Mesothelial cell of epicardium (in vitro differentiated cells): ENCODE measurements at places on chromosomes 12 and 14.
A peak's percentile ranks its signal among the peaks of the same experiment; 100 is the strongest.

- DNase-seq = peak; percentile 47
- H3K36me3 ChIP-seq = no peaks in the 10 kb centered on the region
- peaks cover 35% of the 10 kb centered on the region for H3K4me1 ChIP-seq
- H3K27me3 ChIP-seq = peaks cover 11% of the 10 kb centered on the region
- H3K27ac ChIP-seq = peak overlapping the region; percentile 85
Measured at GRCh38 chr14:76720382-76720813, 40.9 kb upstream of the VASH1 start.

DNA sequence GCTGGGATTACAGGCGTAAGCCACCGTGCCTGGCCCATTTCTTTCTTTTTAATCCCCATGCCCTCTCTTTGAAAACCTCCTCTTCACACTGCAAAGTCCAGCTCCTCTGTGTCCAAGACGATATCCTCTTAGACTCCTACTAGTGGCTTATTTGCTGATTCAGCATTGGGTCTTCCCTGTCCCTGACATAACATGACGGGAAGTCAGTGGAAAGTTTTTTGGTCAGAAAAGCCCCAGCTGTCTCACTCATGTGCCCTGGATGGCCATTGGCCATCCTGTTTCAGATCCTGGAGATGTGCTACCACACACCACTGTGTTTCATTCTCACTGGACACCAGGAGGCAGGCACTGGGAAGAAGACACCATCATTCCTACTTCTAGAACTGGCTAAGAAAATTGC is 102.6 kb upstream of the MED13L start:
- H3K27me3 ChIP-seq = peaks cover 49% of the 10 kb centered on the region
- H3K4me1 ChIP-seq = peaks cover 46% of the 10 kb centered on the region
- DNase-seq = no peak
- no peaks in the 10 kb centered on the region for H3K36me3 ChIP-seq
- no peak overlapping the region for H3K4me3 ChIP-seq

DNA sequence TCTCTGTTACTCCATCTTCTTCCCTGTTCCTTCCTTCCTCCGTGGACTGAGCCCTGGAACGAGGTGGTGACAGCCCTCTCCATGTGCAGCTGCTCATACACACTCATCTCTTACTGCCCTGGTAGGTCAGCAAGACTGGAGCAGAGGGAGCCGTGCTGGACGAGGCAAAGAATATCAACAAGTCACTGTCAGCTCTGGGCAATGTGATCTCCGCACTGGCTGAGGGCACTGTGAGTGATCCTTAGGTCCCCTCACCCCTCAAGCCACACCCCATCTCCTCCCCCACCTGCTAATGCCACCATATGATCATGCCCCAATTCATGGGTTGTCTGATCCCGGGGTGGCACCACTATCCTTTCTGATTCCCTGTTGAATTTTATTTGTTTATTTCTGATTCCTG is 19.0 kb downstream of the KIF5A start:
- H3K4me1 ChIP-seq = no peaks in the 10 kb centered on the region
- no peaks in the 10 kb centered on the region for H3K36me3 ChIP-seq
- no peak overlapping the region for H3K4me3 ChIP-seq
- H3K27me3 ChIP-seq = peaks cover 39% of the 10 kb centered on the region
- DNase-seq = no peak

GRCh38 chr12:50240096-50240791 is 43.1 kb downstream of the LIMA1 start:
- peaks cover 6% of the 10 kb centered on the region for H3K36me3 ChIP-seq
- no peak for DNase-seq
- H3K4me1 ChIP-seq = peaks cover 37% of the 10 kb centered on the region
- peak overlapping the region; percentile 76 for H3K27ac ChIP-seq

- H3K36me3 ChIP-seq = no peaks in the 10 kb centered on the region
- H3K27me3 ChIP-seq = no peaks in the 10 kb centered on the region
- no peaks in the 10 kb centered on the region for H3K4me1 ChIP-seq
- no peak overlapping the region for H3K27ac ChIP-seq
Measured at GRCh38 chr14:27096091-27096490, 498.3 kb upstream of the NOVA1 start.

- H3K27ac ChIP-seq = no peak overlapping the region
- no peak overlapping the region for H3K4me3 ChIP-seq
- H3K27me3 ChIP-seq = peaks cover 7% of the 10 kb centered on the region
- no peaks in the 10 kb centered on the region for H3K36me3 ChIP-seq
- DNase-seq = no peak
Measured at GRCh38 chr12:71469258-71469750, 29.7 kb downstream of the LGR5 start.

DNA sequence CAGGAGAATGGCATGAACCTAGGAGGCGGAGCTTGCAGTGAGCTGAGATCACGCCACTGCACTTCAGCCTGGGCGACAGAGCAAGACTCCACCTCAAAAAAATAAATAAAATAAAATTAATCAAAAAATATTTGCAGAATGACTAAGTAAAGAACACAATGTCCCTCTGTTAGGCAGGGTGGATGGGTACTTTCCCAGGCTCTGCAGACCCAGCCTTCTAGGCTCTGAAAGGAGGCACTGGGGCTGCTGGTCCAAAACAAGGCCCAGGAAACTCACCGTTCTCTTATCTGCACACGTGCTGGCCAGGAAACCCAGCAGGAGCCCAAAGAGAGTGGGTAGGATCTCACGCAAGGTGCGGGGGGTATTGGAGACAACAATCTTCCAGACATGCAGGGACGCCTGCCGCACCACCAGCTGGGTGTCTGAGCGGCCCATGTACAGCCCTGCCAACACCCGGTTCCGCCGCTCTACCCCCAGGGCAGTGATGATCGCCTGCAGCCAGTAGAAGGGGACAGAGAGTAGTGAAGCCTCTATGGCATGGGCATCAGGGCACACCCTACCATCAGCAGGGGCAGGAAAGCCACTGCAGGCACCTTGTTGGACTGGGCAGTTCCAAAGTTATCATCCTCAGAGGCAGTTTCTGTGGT is 25.8 kb upstream of the RAB35 start:
- peaks cover 43% of the 10 kb centered on the region for H3K36me3 ChIP-seq
- DNase-seq = no peak
- H3K27ac ChIP-seq = no peak overlapping the region
- no peaks in the 10 kb centered on the region for H3K27me3 ChIP-seq

GRCh38 chr12:113802000-113802749 is 163.9 kb downstream of the RBM19 start:
- H3K27me3 ChIP-seq = no peaks in the 10 kb centered on the region
- H3K27ac ChIP-seq = no peak overlapping the region
- peaks cover 5% of the 10 kb centered on the region for H3K36me3 ChIP-seq
- no peak for DNase-seq

GRCh38 chr14:69660344-69661193 is 49.2 kb downstream of the SUSD6 start:
- H3K27me3 ChIP-seq = no peaks in the 10 kb centered on the region
- H3K4me1 ChIP-seq = peaks cover 62% of the 10 kb centered on the region
- H3K27ac ChIP-seq = peak overlapping the region; percentile 6
- peaks cover 12% of the 10 kb centered on the region for H3K36me3 ChIP-seq
- DNase-seq = no peak

DNA sequence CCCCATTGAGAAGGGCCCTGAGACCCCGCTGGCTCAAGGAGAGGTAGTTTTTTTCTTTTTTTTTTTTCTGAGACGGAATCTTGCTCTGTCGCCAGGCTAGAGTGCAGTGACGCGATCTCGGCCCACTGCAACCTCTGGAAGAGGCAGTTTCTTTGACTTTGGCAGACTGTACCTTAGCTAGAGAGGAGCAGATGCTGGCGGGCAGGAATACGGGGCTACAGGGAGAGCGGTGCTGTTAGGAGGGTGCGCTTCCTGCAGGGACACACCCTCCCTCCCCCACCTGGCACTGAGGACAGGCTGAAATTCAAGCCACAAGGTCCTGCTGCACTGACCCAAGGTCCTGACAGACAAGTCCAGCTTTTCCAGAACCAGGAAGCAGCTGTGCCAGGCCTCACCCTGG is 32.2 kb upstream of the NUDT14 start:
- DNase-seq = no peak
- peaks cover 3% of the 10 kb centered on the region for H3K36me3 ChIP-seq
- H3K4me3 ChIP-seq = no peak overlapping the region
- H3K4me1 ChIP-seq = no peaks in the 10 kb centered on the region
- no peaks in the 10 kb centered on the region for H3K27me3 ChIP-seq
- no peak overlapping the region for H3K27ac ChIP-seq
